ENCODE measurements at places on chromosomes 2 and 18.

DNA sequence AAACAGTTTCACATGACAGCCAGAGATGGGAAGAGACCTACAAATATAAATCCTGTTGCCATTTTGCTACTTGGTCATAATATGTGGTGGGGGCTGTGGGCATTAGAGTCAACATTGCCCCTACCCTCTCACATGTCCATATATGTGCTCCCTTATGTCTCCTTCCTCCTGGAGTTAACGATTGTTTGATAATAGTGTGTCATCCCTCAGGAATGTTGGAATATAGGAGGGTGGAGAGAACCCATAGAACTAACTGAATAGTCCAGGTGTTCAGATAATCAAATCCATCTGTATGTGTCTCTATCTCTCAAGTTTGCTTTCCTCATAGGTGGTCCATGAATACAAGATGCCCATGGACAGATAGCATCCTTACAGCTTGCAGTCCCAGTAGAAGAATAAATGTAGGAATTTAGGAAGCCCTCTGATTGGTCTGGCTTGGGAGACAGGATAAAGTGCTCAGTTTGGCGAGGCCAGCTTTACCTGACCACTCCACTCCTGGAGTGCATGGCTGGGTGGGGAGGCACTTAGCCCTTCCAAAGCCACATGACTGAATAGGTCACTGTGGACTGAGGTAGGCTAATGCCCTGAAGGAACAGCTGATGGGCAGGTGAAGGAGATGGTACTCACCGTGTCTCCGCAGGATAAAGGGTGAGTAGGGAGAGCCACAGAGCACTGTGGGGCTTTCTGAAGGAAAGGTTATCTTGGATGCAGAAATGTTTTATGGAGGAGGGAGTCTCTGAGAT is 166.9 kb downstream of the CDCA7 start:
- no peak for DNase-seq

GRCh38 chr2:228625481-228625880 is 444.0 kb upstream of the SPHKAP start:
- DNase-seq = no peak

GRCh38 chr18:32877371-32877770 is 104.5 kb upstream of the KLHL14 start:
- DNase-seq = no peak

- no peak for DNase-seq
Observed at GRCh38 chr2:52465287-52465686, 1302.3 kb upstream of the CHAC2 start.

GRCh38 chr2:43905371-43905803 is 66.6 kb downstream of the ABCG8 start:
- DNase-seq = no peak

- DNase-seq = peak; percentile 46
Observed at GRCh38 chr2:120526047-120526562, 180.2 kb downstream of the INHBB start.

DNA sequence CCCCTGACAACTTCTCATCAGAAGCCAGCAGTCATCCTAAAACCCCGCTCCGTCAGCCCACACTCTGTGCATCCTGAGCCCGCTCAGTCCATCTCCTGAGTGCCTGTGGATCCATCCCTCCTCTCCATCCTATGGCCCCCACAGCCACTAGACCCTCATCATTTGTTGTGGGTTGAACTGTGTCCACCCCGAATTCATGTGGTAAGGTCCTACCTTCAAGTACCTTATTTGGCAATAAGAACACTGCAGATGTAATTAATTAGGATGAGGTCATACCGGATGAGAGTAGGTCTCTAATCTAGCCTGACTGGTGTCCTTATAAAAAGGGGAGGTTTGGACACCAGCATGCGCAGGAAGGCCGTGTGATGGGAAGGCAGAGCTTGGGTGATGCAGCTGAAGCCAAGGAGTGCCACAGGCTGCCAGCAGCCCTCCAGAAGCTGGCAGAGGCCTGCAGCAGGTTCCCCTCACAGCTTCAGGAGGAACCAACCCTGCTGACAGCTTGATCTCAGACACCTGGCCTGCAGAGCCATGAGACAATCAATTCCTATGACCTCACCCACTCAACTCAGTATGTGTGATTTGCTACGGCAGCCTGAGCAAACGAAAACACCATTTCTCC is 192.4 kb downstream of the ZBTB7C start:
- no peak for DNase-seq

GRCh38 chr2:9690252-9690651 is 59.5 kb upstream of the YWHAQ start:
- DNase-seq = peak; percentile 73

DNA sequence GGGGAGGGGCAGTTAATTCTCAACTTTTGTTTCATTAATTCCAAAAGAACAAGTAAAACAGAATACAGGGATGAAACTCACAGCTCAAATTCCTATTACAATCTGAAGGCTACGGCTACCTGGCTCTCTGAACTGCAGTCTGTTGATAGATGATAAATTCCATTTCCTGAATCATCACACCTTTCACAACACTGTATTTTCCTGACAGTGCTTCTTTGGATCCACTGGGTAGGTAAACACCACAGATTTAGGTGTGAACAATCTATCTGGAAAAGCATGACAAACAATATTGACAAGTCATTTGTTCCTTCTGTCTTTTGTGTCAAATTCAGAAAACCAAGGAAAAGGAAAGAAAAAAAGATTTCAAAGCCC is 843.2 kb downstream of the LRRTM4 start:
- no peak for DNase-seq

All from right cardiac atrium (tissue), 5 donors.